Inflammatory macrophage (primary cell): ENCODE measurements at places on chromosomes 1 and 21.
A peak's percentile ranks its signal among the peaks of the same experiment; 100 is the strongest.

DNA sequence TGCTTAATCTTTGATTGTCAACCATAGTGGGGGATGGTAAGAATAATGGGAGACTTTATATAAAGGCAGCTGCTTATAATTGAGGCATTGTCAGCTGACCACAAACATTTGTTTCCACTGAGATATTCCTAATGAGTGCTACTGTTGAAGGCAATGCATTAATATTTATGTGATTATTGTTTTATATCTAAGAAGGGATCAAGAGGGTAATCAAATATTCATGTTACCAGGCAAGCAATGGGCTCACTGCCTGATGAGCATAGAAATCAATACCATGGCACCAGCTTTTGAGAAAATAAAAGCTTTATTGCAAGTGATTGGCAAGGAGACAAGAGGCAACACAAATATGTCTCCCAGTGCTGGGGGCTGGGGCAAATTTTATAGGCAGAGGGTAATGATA lies 706.7 kb upstream of the ADAMTS5 start:
- no peak for DNase-seq

- DNase-seq = no peak
Measured at GRCh38 chr1:223312705-223313414, 51.1 kb downstream of the SUSD4 start.

DNA sequence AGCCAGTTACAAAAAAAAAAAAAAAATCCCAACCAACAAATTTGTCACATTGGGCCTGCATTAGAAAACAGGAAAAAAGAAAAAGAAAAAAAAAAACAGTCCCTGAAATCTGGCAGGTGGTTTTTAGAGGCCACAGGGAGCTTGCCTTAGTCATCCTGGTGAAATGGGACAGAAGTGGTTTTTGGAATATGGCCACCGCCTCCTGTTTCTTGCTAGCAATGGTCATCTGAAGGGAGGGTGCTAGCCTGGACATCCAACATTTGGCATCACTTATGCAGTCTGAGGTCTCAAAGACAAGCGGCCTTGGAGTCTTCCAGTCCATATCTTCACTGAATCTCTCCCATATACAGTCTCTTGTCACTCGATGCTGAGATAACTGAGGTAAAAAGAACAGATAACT lies 20.1 kb upstream of the NKAIN1 start:
- DNase-seq = no peak

- no peak for DNase-seq
Measured at GRCh38 chr21:35510294-35510693, 461.2 kb upstream of the RUNX1 start.

DNA sequence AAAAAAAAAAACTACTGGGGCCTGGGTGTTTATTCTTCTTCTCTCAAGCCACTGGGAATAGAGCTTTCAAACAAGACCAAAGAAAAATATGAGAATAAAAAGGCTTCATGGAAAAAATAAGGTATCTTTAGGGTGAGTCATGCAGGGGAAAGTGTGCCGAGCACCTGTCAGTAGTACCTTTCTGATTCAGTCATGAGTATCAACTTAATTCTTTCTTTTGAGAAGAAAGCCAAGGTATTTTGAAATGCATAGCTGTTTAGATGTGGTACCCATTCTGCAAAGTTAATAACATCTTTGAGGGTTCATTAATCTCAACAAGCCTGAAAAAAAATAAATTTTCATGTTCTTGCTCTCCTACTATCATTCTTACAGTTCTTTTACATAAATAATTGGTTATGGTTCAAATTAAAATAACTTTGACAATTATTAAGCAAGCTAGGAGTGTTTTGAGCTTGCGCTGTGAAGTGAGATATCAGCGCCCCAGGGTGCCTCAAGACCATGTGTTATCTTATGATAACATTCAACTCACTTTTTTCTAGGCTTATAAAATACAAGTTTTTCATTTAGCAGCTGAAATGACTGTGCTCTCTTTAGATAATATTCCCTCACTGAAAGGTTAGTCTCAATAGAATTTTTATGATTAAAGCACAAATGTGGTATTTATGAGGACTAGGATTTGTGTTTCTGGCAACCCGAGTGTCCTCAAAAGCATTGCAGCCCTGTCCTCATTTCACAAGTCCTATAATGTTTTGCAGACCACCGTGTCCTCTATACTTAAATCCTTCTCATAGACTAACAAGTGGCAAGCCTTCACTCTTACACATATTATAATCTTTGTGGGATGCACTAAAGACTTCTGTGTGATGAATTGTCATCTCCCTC lies 138.6 kb downstream of the SLC44A5 start:
- no peak for DNase-seq

GRCh38 chr1:115546846-115547245 lies 94.9 kb upstream of the VANGL1 start:
- no peak for DNase-seq

DNA sequence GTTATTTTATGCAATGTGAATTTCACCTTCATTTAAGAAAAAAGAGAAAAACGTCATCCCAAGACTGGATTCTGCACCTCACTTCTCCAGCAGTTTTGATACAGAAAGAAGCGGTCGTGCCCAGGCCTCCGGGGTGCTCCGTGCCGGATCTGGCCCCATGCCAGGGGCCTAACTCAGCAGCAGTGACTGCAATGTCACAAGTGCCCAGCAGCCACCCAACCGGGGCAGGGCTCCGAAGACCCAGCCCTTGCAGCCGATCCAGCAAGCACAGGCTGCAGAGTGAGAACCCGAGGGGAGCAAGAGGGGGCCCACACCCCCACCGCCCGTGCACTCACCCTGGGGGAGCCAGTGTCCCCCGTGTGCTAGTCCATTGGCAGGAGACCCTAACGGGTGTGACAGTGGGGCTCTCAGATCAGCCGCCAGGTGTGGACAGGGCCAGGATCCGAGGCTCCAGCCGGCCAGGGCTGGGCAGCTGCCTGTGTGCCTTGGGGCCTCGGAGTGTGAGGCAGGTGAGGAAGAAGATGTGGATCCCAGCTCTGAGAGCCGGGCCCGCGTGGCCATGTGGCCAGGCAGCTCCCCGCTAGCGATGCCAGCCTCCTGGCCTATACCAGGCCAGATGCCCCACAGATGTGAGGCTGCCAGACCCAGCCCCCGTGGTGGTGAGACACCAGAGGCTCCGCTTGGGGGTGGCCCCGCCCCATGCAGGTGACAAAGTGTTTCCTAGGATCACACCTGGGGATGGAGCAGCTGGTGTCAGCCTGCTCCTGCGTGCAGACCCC lies 60.6 kb downstream of the MEGF6 start:
- no peak for DNase-seq

DNA sequence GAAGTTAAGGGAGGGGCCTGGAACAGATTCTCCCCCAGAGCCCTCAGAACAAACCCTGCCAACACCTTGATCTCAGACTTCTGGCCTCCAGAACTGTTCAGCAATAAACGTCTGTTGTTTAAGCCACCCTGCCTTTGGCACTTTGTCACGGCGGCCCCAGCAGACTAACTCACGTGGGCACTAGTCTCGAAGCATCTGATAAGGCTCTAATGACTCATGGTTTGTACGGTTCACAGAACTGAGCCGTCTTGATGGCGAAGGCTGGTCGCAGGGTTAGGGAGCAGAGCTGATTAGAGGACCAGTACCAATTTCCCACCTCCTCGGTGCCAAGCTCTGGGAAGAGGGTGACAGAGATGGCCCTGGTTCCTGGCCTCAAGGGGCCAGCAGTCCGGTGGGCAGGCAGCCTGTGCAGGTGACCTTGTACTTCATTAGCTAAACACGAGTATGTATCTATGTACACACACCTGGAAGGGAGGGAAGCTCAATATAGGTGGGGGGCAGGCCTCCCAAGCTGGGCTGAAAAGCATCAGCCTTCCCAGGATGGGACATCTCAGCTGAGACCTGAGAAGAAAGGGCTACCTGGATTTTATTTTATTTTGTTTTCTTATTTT lies 112.8 kb downstream of the MRPS6 start:
- no peak for DNase-seq

DNA sequence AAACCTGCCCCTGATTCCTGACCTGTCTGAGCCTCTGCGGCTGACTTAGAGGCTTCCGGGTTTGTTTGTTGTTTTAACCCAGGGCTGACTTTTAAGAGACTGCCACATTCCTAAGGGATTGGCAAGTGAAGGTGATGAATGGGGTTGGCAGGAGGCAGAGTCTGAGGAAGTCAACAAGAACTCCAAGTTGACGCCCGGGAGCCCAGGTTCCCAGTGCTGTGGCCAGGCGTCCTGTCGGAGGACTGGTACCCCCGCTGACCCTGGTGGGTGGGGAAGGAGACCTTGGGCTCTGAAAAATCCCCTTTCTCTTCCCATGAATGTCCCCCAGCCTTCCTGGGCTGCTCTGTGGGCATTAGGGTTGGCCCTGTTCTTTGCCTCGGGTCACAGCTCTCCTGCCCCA lies 19.7 kb upstream of the EPS8L3 start:
- no peak for DNase-seq

- DNase-seq = peak; percentile 97
Measured at GRCh38 chr1:64864018-64864940, 102.1 kb downstream of the JAK1 start.
